ENCODE measurements at places on chromosomes 16 and 17.

DNA sequence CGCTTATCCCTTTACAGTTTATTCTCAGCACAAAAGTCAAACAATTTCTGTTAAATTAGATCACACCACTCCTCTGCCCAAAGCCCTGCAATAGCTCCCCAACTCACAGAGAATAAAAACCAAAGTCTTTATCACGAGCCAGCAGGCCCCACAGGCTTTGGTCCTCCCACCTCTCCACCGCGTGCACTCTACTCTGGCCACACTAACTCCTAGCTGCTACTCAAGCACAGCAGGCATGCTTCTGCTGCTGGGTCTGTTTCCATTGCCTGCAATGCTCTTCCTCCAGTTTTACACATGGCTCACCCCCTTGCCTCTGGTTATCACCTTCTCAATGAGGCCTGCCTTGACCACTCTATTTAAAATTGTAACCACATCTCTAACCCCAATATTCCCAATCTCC lies 27.6 kb downstream of the HELZ start:
- DNase-seq = no peak

- no peak for DNase-seq
Observed at GRCh38 chr17:55350825-55351205, 70.8 kb downstream of the MMD start.

DNA sequence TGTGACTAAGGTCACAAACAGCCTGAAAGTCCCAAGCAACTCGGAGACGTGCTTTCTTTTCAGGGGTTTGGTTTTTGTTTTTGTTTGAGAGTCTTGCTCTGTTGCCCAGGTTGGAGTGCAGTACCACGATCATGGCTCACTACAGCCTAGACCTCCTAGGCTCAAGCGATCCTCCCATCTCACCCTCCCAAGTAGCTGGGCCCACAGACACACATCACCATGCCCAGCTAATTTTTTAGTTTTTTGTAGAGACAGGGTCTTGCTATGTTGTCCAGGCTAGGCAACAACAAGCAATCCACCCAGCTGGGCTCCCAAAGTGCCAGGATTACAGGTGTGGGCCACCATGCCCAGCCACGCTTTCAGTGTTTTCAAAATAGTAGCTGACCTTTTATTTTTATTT lies 19.8 kb upstream of the GGA2 start:
- DNase-seq = no peak

- no peak for DNase-seq
Observed at GRCh38 chr17:14429084-14429483, 128.2 kb downstream of the HS3ST3B1 start.

DNA sequence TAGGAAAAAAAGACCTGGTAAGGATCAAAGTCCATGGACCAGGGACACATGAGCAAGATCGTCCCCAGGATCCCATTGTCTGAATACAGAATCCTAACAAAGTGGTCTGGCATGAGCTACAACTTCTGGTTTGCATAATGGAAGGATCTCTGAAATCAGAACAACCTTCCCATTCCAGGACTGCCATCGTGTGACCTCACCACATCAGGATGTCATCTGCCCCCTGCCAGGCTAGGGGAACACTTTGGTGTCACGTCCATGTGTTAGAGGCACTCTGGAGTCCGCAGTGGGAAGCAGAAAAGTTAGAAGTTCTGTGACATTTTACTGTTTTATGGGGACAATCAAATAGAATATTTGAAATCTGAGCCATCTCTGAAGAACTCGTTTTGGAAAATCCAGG lies 160.7 kb downstream of the RGS9 start:
- no peak for DNase-seq

DNA sequence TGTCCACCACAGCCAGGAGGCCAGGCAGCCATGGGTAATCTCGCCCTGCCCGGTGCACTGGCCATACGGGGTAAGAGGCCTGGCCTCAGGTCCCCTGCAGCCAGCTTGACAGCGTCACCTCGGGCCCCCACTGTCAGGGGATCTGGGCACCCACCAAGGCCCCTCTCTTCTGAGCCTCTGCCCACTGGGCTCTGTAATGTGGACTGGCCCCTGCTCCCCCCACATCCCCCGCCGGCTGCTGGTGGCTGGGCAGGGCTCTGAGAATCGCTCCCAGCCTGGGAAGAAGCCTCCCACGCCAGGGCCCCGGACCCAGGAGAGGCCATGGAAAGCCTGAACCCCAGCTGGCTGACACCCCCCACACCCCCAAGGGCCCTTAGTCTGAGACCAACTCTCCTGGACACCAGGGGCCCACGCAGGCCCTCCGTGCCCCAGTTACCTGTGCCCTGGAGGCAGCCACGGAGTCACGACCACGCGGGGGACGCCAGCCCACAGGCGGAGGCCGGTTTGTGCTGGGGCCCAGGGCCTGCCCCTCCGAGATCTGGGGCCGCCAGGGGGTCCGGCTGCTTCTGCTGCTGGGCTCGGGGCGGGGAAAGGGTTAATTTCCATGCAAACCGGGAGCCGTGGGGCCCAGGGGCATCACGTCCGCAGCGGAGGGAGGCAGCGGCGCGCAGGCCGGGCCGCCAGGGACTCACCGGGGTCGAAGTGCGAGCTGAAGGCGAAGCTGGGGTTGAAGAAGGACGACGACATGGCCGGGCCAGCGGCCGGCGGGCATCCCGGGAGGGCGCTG lies at the start of gene PVALEF:
TSS of gene PVALEF (plus strand) at position 262 of the 787 bp plus-strand sequence. CDS start 15,720 bp downstream, outside the sequence.
- DNase-seq = no peak

DNA sequence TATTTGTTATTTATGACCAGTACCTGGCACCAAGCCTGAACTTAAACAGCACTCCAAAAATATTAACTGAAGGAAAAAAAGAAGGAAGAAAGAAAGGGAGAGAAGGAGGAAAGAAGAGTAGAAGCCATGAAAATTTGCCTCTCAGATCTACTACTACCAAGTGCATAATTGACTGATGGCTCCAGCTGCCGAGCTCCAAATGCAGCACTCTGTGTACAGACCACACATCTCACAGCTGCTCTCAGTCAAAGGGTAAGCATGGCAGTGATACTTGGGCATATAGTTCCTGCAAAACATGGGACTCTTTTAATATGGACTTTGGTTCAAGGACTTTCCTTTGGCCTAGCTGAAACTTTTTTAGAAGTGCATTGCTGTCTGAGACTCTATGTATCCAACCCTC lies 44.0 kb upstream of the NOG start:
- DNase-seq = no peak

GRCh38 chr16:23282568-23282967 lies 19.5 kb upstream of the SCNN1B start:
- peak; percentile 21 for DNase-seq

DNA sequence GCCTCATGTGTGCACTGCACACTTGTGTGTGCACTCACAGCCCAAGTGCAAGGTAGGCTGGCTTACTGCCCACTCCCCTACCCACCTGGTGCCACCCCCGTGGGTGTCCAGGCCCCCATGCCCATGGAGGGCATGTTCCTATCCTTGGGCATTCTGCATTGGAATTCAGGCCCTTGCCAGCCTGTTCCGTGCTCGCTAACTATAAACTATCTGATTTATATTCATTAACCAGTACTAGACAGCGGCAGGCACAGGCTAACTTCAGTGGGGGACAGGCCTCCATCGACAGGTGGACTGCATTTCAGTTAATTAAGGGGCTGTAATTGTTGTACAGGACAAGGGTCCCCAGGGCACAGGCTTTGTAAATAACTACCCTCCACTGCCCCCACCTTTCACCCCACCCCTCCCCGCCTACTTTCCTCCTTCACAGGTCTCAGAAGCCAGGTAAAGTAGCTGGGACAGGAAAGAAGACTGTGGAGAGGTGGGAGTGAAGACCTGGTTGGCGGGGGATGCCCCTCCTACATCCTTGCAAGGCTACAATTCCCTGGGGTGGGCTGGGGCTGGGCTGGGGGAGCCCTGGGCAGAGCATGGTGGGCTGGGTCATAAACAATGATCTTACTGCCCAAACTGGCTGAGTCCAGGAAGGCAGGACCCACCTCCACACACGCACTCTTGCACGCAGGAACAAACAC lies 119.0 kb upstream of the LHX1 start:
- DNase-seq = no peak

GRCh38 chr17:913207-913606 lies 66.4 kb downstream of the NXN start:
- DNase-seq = no peak

GRCh38 chr17:55654022-55654421 lies 68.6 kb downstream of the TMEM100 start:
- no peak for DNase-seq

GRCh38 chr17:73340093-73340596 lies 28.3 kb upstream of the CDC42EP4 start:
- peak; percentile 98 for DNase-seq

DNA sequence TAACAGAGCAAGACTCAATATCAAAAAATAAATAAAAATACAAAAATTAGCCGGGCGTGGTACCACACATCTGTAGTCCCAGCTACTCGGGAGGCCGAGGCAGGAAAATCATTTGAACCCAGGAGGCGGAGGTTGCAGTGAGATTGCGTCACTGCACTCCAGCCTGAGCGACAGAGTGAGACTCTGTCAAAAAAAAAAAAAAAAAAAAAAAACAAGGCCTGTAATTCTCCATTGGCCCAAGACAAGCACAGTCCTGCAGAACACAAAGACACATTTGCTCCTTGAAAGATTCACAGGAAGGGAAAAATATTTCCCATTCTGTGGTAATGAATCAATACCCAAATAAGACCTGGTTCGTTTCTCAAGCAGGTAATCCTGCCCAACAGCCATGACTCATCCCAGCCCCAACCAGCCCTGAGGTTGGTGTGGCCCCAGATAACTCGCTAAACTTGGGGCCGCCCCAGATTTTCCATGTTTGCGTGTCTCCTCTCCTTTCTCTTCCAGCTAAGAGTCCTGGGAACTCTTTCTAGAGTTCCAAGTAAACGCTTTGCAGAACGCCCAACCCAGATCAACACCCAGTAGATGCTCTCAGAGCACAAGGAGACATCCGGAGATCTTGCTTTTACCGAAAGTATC lies 40.3 kb upstream of the SNN start:
- DNase-seq = peak; percentile 99

- DNase-seq = no peak
Observed at GRCh38 chr16:56266641-56267607, 75.6 kb downstream of the GNAO1 start.

DNA sequence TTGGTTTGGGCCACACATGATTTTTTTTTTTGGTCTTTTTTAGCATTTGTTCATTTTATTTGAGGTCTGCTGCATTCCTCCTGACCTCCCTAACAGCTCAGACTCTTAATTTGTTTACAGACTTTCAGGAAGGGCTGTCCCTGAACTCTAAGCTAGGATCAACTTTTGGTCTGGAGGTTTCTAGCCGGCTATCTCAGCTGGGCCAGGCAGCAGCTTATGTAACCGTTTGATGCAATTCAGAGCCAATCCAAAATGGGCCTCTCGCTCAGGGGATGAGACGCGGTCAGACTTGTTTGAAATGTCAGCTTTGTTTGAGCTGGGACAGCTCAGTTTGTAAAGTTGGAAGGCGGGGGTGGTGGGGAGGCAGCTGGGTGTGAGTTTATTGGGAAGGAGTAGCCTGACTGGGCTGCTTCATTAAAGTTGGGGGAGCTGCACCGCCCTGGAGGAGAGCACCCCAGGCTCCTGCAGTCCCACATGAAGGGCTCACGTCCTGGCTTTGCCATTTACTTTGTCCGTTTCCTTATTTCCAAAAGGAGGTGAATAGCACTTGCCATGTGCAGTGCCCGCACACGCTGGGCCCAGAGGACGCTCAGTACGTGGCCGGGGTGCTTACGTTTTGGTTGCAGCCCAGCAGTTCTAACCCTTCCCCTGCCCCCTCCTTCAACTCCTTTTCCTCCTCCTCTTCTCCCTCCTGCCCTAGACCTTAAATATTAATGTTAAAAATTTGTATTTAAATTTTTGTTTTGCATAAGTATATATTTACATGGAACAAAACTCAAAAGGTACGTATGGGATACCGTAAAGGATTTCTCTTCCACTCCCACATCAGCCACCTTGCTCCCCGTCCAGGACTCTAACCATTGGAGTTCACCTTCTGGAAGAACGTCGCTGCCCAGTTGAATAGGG lies 121.2 kb downstream of the SNX29 start:
- peak; percentile 85 for DNase-seq

- DNase-seq = no peak
Observed at GRCh38 chr16:14215941-14216340, 144.8 kb downstream of the MRTFB start.

GRCh38 chr16:86857807-86858206 lies 279.5 kb downstream of the FOXL1 start:
- no peak for DNase-seq

All from epithelial cell of esophagus (primary cell).